CD4-positive, CD25-positive, alpha-beta regulatory T cell (primary cell): ENCODE measurements at places on chromosomes 1 and 21. TPM values are rescaled to one million over a fixed set of nuclear protein-coding genes. Genes with fewer than 3 reads are reported as not detected.

BSND gene
- not detected for total RNA-seq

UTS2 gene
- total RNA-seq = 8.0 TPM

MAP1LC3C gene
- not detected for total RNA-seq

GRCh38 chr1:201272799-201273198 is 10.5 kb upstream of the PKP1 start:
- H3K4me3 ChIP-seq = no peak overlapping the region
- H3K36me3 ChIP-seq = no peaks in the 10 kb centered on the region
- no peaks in the 10 kb centered on the region for H3K4me1 ChIP-seq
- no peak overlapping the region for H3K27ac ChIP-seq

DNA sequence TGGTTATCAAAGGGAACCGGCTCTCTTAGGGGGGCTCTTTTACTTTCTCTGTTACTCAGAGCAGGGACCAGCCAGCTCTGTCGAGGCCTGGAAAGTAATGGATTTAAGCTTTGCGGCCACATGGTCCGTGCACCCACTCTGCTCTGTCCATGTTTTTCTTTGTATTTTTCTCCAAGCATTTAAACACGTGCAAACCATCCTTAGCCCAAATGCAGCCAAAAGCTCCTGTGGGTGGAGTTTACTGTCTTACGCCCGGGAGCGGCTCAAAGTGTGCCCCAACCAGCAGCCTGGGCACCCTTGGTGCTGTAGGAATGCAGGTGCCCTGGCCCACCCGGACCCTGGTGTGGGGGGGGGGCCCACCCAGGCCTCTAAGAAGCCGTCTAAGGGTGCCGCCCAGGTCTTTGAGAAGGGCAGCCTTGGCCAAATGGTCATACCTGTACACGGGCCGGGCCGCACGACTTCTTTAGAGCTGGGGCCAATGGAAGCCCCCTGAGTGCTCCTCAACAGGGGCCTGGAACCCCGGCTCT is 29.2 kb upstream of the POFUT2 start:
- H3K27ac ChIP-seq = no peak overlapping the region
- H3K4me3 ChIP-seq = no peak overlapping the region
- DNase-seq = no peak
- H3K36me3 ChIP-seq = no peaks in the 10 kb centered on the region
- peaks cover 4% of the 10 kb centered on the region for H3K4me1 ChIP-seq
- no peaks in the 10 kb centered on the region for H3K27me3 ChIP-seq

DNA sequence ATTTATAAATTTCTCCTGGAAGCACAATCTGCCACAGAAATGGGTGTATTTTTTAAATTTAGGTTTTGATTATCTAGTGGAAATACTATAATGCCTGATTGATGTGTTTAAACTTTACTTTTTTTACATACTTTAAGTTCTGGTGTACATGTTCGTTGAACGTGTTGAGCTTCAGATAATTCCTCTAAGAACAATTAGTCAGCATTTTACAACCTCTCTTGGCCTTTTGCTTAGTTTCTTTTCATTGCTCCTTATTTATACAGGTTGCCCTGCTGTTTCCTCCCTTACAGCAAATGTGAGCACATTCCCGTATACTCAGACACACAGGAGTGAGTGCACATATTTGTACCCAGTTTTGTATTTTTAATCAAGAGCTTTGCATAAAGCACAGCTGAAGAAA is 1038.9 kb downstream of the BRINP3 start:
- no peaks in the 10 kb centered on the region for H3K4me1 ChIP-seq
- H3K27me3 ChIP-seq = no peaks in the 10 kb centered on the region
- no peak overlapping the region for H3K27ac ChIP-seq
- H3K4me3 ChIP-seq = no peak overlapping the region
- H3K36me3 ChIP-seq = no peaks in the 10 kb centered on the region
- DNase-seq = no peak

DNA sequence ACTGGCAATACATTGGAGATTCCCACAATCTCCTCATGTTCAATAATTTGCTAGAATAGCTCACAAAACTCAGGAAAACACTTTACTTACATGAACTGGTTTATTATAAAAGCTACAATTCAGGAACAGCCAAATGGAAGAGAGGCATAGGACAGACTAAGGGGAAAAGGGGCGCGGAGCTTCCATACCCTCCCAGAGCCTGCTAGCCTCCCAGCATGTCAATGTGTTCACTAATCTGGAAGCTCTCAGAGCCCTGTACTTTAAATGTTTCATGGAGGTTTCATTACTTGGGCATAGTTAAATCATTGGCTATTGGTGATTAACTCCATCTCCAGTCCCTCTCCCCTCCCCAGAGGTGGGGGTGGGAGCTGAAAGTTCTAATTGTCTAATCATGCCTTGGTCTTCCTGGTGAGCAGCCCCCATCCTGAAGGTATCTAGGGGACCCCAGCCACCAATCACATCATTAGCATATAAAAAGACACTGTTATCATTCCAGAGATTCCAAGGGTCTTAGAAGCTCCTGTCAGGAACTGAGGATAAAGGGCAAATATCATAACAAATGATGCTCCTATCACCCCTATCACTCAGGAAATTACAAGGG is 10.9 kb upstream of the DMRTB1 start:
- no peak overlapping the region for H3K27ac ChIP-seq
- H3K4me3 ChIP-seq = no peak overlapping the region
- no peaks in the 10 kb centered on the region for H3K36me3 ChIP-seq
- H3K4me1 ChIP-seq = no peaks in the 10 kb centered on the region
- peaks cover 4% of the 10 kb centered on the region for H3K27me3 ChIP-seq

DNA sequence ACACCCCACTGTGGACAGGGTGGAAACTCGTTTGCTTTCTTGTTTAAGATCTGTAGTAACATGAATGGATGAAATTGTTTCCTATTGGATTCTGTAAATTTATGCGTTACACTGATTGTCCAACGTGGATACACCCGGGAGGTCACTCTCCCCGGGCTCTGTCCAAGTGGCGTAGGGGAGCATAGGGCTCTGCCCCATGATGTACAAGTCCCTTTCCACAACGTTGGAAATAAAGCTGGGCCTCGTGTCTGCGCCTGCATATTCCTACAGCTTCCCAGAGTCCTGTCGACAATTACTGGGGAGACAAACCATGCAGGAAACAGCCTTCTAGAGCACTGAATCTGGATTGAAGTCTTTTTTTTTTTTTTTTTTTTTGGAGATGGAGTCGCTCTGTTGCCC is 1.4 kb downstream of the RCC1 start:
- H3K27me3 ChIP-seq = no peaks in the 10 kb centered on the region
- peaks cover 35% of the 10 kb centered on the region for H3K36me3 ChIP-seq
- peak overlapping the region; percentile 91 for H3K4me3 ChIP-seq
- no peak for DNase-seq

GRCh38 chr1:202140833-202141232 is 3.7 kb downstream of the ARL8A start:
- H3K4me1 ChIP-seq = peaks cover 27% of the 10 kb centered on the region
- H3K36me3 ChIP-seq = peaks cover 22% of the 10 kb centered on the region
- no peak for DNase-seq
- no peak overlapping the region for H3K4me3 ChIP-seq
- no peaks in the 10 kb centered on the region for H3K27me3 ChIP-seq
- H3K27ac ChIP-seq = no peak overlapping the region
